Natural killer cell treated with Interleukin-12 subunit alpha and Interleukin-12 subunit beta and Interleukin-15 and Interleukin-18, amount 100 ng/mL, for 72 hours (primary cell): ENCODE measurements at places on chromosomes 2 and 18.

DNA sequence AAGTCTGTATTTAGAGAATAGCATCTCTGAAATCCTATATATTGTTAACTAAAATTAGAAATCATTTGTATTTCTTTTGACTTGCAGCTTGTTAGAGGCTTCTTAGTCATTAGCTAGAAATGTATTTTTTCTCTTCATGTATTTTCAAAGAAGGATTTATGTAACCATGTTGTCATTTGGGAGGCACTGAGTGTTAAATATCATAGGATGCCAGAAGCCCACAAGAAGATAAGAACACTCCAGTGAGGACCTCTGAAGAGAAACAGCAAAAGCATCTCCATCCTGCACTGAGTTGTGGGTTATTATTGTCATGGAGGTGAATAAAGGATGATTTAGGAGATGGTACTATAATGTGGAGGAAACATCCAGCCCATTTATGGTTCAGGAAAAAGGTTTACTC lies 93.5 kb downstream of the UBE2E3 start:
- DNase-seq: no peak

- DNase-seq: no peak
Observed at GRCh38 chr18:55179835-55180234, 220.6 kb upstream of the CCDC68 start.

- DNase-seq: no peak
Observed at GRCh38 chr18:35438480-35439234, 59.1 kb downstream of the INO80C start.

DNA sequence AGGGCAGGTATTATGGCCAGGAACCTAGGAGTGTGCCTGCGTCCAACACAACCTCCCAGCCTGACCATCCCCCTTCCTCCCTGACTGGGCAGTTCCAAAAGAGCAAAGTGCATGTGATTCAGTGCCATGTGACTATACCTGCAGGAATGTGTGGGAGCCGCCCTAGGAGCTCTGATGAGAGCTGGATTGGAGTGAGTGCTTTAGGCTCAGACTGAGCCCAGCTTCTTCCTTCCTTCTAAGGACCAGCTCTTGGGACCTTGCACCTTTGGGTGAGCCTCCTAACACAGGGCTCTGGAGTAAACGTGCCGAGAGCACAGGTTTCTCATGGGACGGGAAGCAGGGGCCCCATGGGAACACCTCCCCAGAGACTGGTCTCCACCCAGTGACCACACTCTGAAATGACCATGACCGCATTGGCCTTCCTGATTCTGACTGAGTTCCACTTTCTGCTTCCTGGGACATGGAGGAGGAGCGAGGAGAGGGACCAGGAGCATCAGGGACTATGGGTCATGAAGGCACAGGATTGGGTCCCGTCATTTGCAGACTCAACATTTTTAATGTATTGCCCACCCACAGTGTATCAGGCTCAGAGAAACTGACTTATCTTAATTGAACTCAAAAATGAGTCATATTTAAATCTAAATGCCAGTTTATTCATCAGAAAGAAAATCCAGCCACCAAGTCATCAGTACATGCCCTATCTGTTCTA lies 87.8 kb upstream of the BCL2L11 start:
- no peak for DNase-seq

DNA sequence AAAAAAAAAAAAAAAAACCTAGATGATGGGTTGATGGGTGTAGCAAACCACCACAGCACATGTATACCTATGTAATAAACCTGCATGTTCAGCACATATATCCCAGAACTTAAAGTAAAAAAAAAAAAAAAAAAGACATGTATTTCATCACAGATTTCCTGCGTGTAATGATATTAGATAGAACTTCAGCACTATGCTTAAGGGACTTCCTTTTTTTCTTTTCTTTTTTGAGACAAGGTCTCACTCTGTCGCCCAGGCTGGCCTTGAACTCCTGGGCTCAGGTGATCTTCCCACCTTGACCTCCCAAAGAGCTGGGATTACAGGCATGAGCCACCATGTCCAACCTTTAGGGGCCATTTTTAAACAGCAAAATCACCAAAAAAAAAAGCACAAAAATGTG lies 42.0 kb downstream of the NEURL3 start:
- DNase-seq: no peak

- no peak for DNase-seq
Observed at GRCh38 chr2:177717831-177718618, 325.5 kb downstream of the AGPS start.

DNA sequence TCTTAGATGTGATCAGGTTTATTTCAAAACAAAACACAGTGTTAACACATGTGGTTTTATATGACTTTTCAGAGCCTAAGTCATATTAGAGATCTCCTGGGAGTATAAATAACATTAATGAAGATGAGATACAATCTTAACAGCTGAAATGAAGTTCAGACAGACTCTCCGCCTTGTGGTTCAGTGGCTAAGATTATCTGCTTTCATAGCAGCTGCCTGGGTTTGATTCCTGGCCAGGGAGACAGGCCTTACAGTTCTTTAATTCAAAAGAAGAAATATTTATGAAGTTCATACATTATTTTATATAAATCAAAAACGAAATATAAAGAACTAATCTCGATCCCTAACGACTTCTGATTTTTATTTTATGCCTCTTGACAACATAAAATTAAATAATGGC lies 35.2 kb upstream of the TTC32 start:
- no peak for DNase-seq

- no peak for DNase-seq
Observed at GRCh38 chr2:109297566-109298490, 168.8 kb downstream of the SH3RF3 start.

- no peak for DNase-seq
Observed at GRCh38 chr2:98004613-98005012, 8.9 kb upstream of the TMEM131 start.

- DNase-seq: no peak
Observed at GRCh38 chr2:47230418-47230817, 75.3 kb upstream of the STPG4 start.

GRCh38 chr2:46803911-46804670 lies 111.5 kb downstream of the MCFD2 start:
- no peak for DNase-seq

GRCh38 chr2:239882331-239882732 lies 142.8 kb downstream of the NDUFA10 start:
- DNase-seq: no peak

GRCh38 chr2:231425811-231426703 lies 30.5 kb downstream of the B3GNT7 start:
- peak; percentile 89 for DNase-seq

DNA sequence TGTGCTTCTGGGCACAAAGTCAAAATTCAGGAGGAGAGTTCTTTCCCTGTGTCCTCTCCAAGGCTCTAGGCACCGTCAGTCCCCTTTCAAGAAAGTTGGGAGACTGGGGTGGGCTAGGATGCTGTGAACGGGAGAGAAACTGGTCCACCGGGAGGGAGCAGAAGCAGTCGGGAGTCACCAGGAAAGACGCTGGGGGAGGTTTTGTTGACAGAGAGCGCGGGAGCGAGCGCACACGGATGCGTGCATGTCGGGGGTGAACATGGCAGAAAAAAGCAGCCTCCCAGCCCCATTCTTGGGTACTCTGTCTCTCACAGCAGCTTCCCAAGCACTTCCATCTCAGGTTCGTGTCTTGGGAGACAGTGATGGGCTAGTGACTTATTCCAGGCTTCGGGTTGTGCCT lies 97.1 kb upstream of the PXDN start:
- DNase-seq: no peak

GRCh38 chr2:26672818-26673393 lies 19.6 kb upstream of the KCNK3 start:
- no peak for DNase-seq

DNA sequence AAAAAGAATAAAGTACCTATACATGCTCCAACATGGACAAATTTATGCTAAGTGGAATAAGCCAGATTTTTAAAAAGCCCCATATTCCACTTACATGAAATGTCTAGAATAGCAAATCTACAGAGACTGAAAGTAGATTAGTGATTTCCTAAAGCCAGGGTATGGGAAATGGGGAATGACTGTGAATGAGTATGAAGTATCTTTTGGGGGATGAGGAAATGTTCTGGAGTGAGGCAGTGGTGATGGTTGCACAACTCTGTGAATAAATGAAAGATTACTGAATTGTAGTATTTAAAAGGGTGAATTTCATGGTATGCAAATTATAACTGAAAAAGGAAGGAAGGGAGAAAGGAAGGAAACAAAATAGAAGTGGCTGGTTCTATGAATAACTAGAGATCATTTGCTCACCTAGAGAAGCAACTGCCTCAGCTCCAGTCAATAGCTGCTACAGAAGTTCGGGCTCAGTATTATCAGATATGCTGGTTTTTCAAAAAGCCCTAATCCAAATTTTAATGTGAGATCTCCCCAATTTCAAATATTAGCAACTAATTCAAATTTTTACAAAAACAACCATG lies 39.3 kb downstream of the MAP3K2 start:
- no peak for DNase-seq
